H4 (cell line): ENCODE measurements at places on chromosomes 7 and 10. TPM values are rescaled to one million over a fixed set of nuclear protein-coding genes. Genes with fewer than 3 reads are reported as not detected.

Gene PLPP4
- 2.6 and 14.7 TPM in 2 replicates for total RNA-seq

DNA sequence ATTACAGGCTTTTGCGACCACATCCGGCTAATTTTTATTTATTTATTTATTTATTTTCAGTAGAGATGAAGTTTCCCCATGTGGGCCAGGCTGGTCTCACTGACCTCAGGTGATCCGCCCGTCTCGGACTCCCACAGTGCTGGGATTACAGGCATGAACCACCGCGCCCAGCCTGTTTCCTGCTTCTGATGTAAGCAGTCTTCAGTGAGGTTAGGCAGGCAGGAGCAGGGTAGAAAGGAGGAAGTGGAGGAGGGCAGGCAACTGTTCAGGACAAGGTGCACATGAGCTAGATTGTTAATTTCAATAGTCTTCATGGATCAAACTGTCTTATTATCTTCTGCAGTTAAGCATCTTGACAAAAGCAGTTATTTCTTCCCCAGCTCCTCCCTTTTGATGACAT lies 605.0 kb downstream of the CCSER2 start:
- peak; percentile 6 for DNase-seq

Gene TMEM130
- total RNA-seq = 1.2 and 2.5 TPM in 2 replicates

GRCh38 chr7:15440482-15440881 lies 121.3 kb downstream of the AGMO start:
- DNase-seq = no peak

GRCh38 chr10:5692461-5693358 lies 8.1 kb downstream of the TASOR2 start:
- no peak for DNase-seq

GRCh38 chr7:12570168-12570533 lies 369 bp upstream of the SCIN start:
- no peak for DNase-seq

GRCh38 chr7:87152897-87153641 lies 816 bp downstream of the DMTF1 start:
- DNase-seq = no peak

Gene ING3
- 23.9 and 33.0 TPM in 2 replicates for total RNA-seq

DNA sequence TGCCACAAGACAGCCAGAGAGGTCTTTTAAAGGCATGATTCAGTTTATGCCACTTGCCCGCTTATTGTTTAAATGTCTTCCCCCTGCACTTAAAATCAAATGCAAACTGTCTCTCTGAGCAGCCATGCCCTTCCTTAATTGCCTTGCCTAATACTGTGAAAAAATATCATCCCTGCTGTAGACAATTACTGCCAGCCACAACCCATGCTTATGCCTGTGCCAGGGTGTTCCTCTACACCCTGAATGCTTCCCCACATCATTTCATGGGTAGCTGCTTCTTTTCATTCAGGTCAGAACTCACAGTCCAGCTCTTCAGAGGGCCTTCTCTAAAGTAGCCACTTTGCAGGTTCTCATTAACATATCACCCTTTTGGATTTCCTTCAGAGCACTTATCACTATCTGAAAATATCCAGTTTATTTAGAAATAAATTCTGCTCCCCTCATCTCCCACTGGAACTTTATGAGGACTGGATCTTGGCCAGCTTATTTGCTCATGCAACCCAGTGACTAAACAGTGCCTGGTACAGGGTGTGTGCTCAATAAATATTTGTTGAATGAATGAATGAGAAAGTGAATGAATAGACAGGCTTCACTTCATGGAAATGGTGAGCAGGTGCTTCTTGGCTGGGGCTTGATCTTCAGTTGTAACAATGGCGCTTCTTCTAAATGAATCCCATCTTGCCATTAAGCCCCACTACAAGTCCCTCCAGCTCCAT lies 162.4 kb upstream of the MDFIC start:
- DNase-seq = no peak

GRCh38 chr7:48042216-48042615 lies 6.9 kb downstream of the C7orf57 start:
- no peak for DNase-seq

DNA sequence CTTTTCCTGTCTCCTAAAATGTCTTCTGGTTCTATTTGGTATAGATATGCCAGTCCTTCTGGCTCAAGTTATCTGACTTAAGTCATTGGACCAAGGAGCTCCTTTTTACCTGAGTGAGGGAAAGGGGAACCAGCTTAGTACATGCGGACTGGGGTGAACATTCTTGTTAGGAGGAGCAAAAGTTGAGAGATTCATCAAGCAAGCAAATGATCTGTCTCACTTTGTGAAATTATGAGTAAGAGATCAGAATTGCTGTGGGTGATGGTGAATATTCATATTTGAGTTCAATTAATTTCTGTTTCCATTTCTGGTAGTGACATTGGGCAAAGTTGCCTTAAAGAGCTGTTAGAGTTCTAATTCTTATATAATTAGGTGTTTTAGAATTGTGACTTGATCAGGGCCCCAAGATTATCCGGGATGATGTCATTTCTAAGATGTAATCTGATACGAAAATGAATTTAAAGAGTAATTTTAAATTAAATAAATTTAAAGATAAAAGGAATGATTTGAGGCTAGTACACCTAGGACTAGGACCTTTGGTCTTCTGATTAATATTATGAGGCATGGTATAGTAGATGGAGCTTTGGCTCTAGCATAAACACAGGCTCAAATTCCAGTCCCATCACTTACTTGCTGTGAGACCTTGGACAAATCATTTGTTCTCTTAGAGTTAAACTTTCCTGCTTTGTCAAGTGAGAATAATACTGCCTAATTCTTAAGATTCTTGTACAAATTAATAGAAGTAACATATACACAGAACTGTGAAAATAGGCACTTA lies 60.4 kb upstream of the STRIP2 start:
- no peak for DNase-seq

GRCh38 chr10:8323428-8324054 lies 269.1 kb downstream of the GATA3 start:
- DNase-seq = no peak

DNA sequence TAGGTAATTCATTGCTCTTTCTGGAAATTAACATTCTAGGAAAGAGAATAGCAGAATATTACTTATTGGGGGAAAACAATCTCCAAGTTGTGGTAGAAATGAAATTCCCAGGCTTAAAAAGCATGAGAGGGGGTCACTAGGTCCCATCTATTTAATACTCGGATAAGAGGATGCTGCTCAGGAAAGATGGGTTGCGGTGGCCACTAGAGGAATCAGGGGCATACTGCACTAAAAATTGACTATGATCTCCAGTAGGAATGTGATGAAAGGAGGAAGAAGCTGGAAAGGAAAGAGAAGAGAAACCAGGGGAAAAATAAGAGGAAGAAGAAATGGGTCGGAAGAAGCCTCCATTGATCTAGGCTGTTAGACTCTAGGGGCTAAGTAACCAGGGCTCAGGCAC lies 192.8 kb downstream of the GPAM start:
- no peak for DNase-seq

GRCh38 chr7:116426428-116427156 lies 72.9 kb upstream of the CAV2 start:
- DNase-seq = peak; percentile 77

DNA sequence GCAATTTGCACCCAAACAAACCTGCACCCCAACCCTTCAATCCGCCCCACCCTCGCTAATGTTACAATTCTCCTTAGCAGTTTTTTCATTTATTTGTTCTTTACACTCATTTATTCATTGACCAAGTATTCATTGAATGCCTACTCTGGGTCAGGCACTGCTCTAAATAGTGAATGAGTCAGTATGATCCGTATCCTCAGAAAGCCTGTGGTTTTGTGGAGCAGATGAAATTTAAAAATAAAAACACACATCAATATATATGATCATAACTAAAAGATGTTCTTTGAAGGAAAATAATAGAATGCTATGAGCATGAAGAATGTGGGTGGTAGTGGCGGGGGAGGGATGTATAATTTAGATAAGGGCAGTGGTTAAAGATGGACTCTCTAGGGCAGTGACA lies 13.3 kb downstream of the IFIT5 start:
- DNase-seq = no peak

GRCh38 chr10:19195698-19196097 lies 147.1 kb downstream of the MALRD1 start:
- no peak for DNase-seq

DNA sequence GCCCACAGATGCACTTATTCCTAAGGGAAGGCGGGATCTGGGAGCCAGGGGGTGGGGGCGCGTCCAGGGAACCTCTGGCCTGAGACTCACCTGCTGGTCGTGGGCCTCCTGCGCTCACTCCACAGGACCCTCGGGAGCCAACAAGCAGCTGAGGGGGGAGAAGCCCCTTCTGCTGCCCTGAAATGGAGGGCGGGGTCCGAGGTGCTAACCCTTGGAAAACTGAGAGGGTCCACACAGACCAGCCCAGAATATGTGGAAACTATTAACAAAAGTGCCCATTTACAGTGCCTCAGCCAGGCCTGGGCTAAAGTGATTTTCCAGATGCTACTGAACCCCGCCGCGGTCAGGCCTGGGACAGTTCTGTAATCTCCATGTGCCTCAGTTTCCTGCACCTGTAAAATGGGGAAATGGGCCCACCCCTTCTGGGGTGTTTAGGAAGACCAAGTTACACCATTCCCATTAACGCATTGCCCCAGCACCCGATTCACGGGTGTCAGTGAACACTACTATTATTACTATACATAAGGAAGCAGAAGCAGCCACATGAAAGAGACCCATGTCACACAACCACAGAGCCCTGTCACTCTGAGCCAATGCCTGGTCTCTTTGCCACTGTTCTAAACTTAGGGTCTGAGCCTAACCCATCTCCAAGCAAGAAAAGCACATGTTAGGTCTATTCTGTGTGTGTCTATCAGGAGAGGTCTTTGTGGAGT lies 630 bp upstream of the VSTM4 start:
- no peak for DNase-seq

- DNase-seq = no peak
Observed at GRCh38 chr10:36183056-36183455, 541.0 kb upstream of the FZD8 start.

Gene SLC25A40
- total RNA-seq = 15.4 and 38.4 TPM in 2 replicates

Gene PRSS1
- total RNA-seq = not detected in 2 replicates

Gene NPC1L1
- 0.10 TPM in 1 of 2 replicates, not detected in the other for total RNA-seq

Gene PNLIPRP3
- not detected in 2 replicates for total RNA-seq

- peak; percentile 49 for DNase-seq
Observed at GRCh38 chr10:80443531-80443974, 10.6 kb upstream of the TSPAN14 start.

Gene AMZ1
- not detected in 2 replicates for total RNA-seq

GRCh38 chr7:156684661-156685060 lies 44.1 kb downstream of the RNF32 start:
- DNase-seq = no peak

DNA sequence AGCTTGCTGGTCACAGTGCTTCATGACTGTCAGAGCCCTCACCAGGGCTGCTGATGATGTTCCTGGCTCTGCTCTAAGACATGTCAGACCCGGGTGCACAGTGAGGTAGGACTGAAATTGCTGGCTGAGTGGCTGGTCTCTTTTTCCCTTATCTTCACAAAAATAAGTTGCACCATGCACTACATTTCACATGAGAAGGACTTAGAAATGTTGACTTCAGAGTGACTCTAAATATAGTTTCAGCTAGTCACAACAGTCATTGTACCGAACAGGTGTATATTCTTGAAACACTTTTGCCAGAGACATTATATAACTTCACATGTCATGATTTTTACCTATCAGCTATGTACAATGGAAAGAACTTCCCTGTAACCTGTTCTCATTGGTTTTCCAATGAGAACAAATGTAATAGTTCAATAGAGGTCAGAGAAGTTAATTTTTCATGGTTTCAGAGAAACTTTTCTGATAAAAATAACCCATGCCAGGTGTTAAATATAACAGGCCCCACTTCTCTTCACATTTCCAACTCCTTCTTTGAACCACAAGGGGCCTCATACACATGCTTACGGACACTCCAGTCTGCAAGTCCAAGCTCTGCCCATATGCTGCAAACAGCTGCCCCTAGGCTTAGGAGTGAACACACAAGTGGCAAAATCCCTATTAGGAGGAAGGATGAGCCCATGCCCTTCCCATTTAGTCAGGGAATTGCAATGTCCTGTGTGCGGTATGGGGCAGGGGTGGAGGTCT lies 115.6 kb downstream of the CDK6 start:
- no peak for DNase-seq

- peak; percentile 55 for DNase-seq
Observed at GRCh38 chr7:146654048-146654447, 537.4 kb downstream of the CNTNAP2 start.
